ENCODE measurements at places on chromosomes 12 and 14.

GRCh38 chr14:85063747-85064146 is 466.2 kb upstream of the FLRT2 start:
- DNase-seq = no peak

DNA sequence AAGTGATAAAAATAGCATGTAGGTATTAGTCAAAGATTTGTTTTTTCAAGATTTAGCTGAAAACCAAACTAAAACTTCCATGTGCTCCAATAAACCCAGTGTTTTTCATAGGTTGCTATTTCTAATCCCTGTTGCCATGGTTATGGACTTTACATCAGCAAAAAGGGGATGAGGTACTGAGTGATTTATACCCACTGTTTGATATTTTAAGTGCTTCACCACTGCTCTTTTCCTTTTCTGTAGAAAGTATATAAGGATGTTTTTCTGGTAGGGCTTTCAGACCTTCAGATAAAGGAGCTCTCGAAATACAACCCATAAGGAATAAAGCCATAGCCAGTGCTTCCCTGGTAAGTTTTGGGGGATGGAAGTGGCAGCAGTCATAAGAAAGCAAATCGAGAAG is at the start of gene OTOGL:
OTOGL (plus strand) TSS at position 279 of the 400 bp plus-strand sequence. CDS start 109,895 bp downstream, outside the sequence.
- no peak for DNase-seq

DNA sequence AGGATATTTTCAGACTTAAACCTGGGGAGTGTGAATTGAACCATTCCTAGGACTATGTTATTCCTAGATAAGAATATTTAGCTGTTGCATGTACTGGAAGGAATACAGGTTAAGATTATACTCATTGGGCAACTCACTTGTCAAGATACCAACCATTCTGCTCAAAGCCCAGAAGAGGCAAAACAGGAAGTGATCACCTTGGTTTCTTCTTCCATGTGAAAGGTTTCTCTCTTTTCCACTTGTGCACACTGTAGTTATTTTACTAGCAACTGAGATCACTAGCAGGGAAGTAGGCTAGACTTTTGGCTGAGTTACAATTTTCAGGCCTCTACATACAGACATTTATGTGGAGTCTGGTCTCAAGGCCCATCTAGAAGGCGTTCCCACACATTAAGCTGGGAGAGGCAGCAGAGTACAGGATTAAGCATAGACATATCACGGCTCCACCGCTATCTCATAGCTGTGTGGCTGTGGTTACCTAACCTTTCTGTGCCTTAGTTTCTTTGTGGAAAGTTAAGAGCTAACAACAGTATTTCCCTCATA is 83.9 kb upstream of the FERMT2 start:
- DNase-seq = no peak

DNA sequence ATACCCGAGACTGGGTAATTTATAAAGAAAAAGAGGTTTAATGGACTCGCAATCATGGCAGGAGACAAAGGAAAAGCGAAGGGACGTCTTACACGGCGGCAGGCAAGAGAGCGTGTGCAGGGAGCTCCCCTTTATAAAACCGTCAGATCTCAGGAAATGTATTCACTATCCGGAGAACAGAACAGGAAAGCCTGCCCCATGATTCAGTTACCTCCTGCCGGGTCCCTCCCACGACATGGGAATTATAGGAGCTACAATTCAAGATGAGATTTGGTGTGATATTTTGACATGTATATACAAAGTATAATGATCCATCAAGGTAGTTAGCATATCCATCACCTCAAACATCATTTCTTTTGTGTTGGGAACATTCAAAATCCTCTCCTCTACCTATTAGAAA is 2.3 kb upstream of the CDCA4 start:
- DNase-seq = no peak

DNA sequence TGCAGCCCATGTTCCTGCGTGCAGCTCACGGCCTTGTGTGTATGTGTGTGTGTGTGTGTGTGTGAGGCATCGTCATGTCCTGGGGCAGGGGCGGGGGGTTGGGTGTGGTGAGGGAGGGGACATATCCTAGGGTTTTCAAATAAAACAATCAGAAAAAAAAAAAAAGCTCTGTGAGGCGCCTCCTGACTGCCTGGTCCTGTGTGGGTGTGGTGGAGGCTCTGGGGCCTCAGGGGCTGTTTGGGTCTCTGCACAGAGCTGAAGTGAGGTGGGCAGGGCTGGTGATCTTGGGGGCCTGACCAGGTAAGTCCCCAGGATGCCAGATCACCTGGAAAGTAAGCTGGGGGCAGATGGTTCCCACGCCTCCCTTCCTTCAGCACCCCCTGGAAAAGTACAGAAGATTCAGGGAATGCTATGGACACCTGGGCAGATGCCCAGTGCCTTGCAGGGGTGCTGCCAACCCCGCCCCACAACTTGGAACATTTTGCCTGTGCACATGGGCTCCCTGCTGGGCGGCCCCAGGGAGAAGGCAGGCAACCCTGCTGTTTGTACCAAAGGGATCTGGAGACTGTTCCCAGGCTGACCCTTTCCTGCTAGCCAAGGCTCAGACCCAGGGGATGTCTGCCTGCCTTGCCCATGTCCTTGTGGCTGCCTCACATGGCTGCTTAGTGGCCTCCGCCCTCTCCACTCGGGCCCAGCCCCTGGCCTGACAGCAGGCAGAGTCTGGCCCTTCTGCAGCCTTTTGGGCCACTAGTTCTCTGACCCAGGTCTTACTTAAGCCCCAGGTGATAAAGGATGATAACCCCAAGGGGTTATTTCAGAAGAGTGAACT is 28.8 kb downstream of the CLSTN3 start:
- no peak for DNase-seq

DNA sequence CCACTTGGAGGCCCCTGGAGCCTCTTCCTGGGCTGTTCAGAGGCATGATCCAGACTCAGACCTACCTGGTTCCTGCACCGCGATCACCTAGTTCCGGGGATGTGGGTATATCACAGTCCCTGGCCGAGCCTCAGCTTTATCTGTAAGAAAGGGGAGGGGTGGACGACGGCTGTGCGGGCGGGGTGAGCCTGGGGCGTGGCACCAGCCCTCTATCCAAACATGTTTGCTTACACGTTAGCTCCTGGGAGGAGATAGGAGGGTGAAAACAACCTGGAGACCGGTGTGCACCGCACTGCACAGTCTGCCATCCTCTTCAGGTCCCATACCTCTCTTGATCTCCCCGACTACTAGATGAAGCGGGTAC is 1.2 kb downstream of the ANKRD9 start:
- peak; percentile 83 for DNase-seq

DNA sequence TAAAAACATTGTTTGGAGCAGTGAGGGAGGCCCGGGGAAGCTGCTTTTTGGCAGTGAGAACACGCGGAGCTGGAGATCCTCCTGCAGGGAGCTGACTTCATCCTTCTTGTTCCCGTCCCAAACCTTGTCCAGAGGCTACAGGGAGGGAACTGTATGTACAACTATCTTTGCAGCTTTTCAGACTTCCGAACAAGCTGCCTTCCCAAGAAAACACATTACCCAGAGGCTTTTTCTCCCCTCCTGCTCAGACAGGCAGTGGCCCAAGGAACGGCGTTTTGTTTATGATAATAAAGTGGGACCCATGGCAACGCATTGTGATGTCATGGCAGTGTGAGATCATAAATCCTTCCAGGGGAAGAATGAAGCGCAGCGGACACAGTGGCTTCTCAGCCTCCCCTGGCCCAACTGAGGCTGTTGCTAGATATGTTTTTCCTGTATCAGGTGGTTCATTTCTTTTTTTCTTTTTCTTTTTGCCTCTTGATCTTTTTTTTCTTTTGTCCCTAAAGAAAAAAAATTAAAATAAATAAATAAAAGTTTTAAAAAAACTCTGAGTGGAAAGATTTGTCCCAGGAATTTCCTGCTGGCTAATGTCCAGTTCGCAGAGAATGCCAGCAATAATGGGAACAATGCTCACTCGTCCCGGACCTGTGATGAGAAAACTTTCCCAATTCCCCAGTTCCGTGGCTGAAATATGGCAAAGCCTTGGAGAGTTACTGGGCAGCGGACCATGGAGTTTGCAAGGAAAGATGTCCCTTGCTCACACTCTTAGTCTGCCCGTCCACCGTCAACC is 103.4 kb upstream of the MAP1LC3B2 start:
- no peak for DNase-seq

GRCh38 chr12:51530208-51530607 is 60.8 kb upstream of the SCN8A start:
- no peak for DNase-seq

DNA sequence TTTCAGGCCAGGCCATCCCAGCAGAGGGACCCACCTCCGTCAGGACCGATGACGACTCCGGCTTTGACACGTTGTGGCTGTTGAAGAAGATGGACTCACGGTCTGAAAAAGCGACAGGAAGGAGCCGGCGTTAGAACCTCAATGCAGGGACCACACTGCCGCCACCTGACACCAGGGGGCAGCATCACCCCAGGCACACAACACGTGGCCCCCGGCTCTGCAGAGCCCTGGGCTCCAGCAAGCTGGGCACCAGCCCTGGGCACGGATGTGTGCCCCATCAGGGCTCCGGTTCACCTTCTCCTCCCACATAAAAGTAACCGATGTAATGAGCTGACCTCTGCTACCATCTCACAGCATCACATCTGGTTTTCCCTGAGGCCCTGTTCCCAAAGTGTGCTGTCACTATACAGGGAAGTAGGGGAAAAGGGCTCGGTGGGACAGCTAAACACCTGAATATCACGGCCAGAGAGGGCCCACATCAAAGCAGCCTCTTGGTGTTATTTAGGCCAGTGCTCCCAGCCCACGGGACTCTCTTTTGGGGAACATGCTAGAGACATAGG is 29.0 kb downstream of the CHGA start:
- peak; percentile 91 for DNase-seq

- no peak for DNase-seq
Observed at GRCh38 chr12:45938566-45938965, 51.8 kb downstream of the SCAF11 start.

GRCh38 chr12:75951399-75952278 is 79.9 kb downstream of the PHLDA1 start:
- DNase-seq = no peak

DNA sequence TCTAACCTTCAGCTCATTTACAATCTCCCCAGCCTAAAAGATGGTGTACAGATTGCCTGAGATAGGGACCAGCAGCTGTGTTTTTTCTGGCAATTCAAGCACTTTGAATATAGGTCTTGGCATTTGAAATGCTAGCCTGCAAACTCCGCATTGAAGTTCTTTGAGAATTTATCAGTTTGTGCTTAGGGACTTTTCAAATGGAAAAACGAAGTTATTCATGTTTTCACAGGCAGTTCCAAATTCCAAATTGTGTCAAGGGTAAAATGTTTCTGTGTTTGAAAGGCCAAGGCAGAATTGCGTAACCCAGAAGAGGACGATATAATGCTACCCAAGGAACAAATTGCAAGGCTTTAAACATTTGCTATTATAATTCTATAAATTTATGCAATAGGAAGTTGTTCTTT is 168.9 kb upstream of the RASSF8 start:
- DNase-seq = no peak

- DNase-seq = no peak
Observed at GRCh38 chr14:91942946-91943345, 4.5 kb downstream of the FBLN5 start.

GRCh38 chr12:19261773-19262172 is 132.2 kb downstream of the PLEKHA5 start:
- no peak for DNase-seq

DNA sequence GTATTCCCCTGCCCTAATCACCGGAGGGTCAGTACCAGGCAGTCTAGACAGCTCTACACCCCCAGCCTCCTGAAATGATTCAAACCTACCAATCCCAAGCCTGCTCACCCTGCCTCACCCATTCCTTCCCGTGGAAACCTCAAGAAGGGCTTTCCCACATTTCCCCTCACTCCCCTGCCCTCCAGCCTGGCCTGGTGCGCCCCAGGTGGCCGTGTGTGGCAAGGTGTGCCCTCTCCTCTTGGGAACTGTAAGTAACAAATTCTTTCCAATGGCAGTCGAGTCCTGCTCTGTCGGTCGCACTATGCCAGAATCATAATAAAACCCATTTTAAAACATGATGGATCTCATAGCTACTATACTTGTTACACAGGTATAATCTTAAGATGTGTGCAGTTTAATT is 13.9 kb upstream of the DEGS2 start:
- DNase-seq = no peak

DNA sequence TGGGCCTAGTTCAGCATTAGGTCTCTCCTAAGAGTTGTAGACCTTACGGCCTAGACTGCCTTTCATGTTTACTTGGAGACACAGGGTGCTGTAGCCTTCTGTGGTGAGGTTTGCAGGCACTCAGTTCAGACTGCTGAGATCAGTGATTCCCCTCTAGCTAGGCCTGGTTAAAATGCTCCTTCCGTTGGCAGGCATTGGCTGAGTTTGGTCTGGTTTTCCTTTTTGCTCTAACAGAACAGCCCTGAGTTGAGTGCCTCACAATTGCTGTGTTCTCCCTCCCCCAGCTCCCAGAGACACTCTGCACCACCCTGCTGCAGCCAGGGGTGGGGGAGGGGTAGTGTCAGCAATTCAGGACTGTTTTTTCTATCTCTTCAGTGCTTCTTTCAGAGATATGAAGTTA is 178.9 kb upstream of the DYRK2 start:
- DNase-seq = no peak

DNA sequence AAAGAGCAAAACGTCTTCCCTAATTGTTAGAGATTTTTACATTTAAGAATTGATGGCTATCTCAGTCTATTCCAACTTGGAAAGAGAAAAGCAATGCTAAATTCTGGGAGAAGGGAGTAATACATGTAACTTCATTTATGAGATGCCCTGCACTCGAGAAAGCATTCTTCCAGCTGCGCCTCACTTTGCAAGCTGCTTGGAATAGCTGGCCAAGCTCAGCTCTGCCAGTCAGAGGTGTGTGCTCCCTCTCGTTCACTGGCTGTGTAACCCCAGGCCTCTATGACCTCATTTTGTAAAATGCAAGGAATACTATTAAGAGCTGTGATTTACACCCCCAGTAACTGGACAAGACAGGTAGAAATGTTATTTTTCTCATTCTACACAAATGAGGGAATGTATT is 79.1 kb downstream of the OTX2 start:
- DNase-seq = no peak

DNA sequence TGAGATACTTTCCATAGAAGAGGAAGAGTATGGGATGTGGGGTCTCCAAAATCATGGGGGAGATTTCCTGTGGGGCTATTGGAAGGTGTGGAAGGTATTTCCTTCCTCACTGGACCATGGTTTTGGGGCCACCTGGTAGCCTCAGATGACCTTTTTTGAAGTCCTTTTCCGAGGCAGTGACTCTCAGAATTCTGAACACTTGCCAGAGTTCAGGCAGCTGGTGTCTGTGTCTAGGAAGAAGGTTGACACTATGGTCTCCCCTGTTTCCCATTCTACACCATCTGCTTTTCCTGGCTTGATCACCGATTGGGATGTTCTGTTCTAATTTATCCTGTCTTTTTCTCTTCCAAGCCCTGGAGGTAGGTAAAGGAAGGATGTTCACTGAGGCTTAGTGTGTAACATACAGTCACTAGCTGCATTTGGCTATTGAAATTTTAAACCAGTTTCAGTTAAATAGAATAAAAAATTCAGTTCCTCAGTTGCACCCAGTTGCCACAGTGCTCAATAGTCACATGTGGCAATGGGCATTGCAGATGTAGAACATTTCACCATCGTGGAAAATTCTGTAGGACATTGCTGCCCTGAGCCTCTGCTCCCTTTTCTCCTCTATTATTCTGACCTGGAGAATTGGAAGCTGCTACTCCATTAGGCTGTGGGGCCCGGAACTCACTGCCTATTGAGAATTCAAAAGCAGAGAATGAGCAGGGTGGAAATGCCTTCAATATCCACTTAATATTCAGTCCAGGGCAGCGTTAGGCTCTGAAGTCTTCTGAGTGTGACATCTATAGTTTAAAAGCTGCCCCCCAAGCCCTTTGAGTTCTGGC is 11.0 kb upstream of the PLEKHG3 start:
- no peak for DNase-seq

All from HuH-7 (cell line).